ENCODE measurements at places on chromosomes 3 and 15.

GRCh38 chr3:27500035-27500434 is 15.9 kb upstream of the SLC4A7 start:
- DNase-seq: no peak

DNA sequence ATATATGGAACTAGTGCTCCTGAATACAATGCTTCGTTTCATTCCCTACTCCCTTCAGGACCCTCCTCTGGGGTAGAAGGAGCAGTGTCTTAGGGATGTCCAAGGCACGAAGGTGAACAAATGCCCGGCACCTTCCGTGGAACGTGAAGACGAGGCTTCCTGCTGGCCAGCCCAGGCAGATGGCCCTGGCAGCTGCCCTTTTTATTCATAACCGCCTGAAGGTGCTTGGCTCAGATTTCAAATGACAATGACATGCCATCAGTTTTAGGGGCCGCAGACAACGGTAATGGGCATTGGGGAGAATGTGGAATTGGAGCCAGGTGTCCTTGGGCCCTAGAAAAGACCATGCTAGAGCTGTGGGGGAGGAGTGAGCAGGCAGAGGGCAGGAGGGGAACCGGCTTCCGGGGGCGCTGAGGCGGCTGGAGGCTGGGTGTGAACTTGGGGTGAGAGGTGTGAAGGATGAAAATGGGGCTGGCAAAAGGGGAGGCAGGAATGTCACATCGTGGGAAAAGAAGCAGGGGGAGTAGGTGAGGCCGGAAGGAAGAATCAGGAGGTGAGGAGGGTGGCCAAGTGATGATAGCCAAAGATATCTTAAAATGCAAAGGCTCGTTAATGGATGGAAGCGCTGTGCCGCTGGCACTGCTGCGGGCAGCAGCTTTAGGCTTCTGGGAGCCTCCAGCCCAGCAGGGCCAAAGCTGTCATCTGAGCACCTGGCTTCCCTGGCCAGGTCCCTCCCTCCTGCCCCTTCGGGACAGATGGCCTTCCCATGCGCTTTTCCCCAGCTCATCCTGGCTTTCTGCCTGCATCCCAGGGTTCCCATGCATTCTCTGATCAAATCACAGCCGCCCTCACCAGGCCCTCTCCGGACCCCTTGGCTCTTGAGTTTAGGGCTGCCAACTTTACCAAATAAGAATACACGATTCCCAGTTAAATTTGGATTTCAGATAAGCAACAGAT is 93.7 kb downstream of the TMEM266 start:
- no peak for DNase-seq

- no peak for DNase-seq
Observed at GRCh38 chr3:57385498-57385897, 93.0 kb upstream of the ASB14 start.

DNA sequence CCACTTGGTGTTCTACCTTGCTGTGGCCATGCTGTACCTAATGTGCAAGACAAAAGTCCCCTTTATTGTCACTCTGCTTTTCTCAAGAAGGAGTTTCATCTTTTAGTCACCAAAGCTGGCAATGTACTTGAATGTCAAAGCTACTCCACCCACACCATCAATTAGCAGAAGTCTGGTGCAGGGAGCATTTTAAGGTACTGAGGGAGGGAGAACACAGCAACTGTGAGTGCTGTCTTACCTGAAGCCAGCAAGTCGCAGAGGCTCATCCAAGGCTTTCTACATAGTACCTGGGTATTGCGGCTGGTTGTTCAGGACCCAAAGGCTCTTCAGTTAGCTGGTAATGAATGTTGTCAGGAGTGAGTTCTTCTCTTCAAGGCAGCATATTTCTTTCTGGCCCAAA is 820.4 kb downstream of the OTOL1 start:
- no peak for DNase-seq

DNA sequence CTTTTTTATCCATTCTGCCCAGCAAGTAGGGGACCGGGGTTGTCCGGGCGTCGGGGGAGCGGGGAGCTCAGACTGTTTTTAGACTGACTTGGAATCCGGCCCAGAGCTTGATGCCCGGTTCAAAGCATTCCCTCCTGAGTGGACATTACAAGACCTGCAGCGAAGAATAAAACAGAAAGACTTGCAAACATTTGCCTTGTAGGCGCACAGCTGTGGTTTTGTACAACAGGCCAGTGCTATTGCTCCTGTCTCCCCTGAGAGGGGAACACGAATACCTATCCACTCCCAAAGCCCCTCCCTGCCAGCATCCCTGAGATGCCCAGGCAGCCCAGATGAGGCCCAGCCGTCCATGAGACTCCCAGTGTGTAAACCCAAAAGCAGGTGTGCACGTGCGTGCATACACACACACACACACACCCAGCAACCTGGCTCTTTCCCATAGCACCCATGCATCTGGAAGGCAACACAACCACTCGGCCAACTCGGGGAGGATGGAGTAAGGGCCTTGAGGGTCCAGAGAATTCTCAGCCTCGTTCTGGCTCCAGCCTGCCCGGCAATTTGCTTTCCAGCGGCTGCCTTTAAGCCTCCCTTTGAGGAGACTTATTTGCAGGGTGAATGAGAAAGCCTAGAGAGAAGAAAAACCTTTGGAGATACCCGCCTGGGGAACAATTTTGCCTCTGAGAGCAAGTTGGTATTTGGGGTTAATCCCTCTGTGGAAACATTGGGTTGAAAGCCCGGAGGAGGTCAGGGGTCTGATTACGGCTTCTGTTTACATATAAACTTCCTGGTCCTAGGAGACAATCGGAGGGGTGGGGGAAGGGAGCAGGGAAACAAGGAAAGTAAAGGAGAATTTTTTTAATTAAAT is 161.0 kb upstream of the HES1 start:
- DNase-seq: no peak

- DNase-seq: no peak
Observed at GRCh38 chr3:102733791-102734563, 299.2 kb downstream of the ZPLD1 start.

GRCh38 chr15:62103431-62103830 is 36.7 kb downstream of the C2CD4A start:
- DNase-seq: no peak

DNA sequence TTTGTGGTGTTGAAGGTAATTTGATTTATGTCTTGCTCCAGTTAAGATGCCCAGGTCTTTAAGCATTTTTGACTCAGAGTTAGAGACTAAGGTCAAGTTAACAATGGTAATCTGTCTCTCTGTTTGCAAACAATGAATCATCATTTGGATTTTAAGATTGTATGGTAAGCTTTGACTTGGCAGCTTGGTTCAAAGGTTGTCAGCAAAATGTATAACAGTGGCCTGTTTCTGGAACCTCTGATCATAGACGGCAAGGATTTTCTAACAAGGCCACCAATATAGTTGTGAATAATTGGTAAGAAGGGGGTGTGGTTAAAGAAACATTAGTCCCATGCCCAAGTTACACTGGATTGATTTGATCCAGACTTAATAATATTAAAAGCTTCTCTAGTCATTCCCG is 775.2 kb upstream of the GOLIM4 start:
- DNase-seq: no peak

DNA sequence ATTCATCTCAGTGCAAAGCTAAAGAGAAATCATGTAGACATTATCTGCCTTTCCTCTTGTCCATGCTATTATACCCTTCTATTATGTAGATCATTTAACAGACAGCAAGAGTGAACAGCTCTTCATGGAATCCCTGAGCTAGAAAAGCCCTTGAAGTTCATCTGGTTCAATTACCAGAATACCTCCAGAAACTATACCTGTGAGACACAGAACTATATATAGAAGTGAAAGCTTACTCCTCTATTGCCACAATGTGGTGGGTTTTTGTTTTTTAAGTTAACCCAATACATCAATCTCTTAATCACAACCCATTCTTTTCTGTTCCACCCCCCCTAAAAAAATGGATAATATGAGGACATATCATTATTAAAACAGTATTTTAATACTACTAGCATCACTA is 347.7 kb downstream of the PLCL2 start:
- DNase-seq: no peak

DNA sequence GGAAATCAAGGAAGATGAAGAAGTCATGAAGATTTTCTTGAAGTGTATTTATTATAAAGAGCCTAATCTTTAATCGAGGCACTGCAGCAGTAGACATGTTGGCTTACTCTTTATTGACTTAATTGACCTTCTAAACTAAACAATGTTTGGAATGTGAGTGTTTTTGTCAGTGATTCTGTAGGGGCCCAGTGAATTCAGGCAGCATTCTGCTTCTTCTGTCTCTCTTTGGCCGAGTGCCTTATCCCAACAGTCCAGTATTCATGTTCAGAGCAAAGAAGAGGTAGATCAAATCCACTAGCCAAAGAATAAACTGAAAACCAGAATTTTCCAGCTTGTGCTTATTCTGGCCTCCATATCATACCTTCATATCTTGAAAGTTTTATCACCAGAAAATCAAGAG is 55.7 kb downstream of the RLBP1 start:
- DNase-seq: no peak

GRCh38 chr3:17135696-17136095 is 250.9 kb downstream of the PLCL2 start:
- no peak for DNase-seq

- no peak for DNase-seq
Observed at GRCh38 chr3:32847528-32847927, 29.7 kb downstream of the TRIM71 start.

DNA sequence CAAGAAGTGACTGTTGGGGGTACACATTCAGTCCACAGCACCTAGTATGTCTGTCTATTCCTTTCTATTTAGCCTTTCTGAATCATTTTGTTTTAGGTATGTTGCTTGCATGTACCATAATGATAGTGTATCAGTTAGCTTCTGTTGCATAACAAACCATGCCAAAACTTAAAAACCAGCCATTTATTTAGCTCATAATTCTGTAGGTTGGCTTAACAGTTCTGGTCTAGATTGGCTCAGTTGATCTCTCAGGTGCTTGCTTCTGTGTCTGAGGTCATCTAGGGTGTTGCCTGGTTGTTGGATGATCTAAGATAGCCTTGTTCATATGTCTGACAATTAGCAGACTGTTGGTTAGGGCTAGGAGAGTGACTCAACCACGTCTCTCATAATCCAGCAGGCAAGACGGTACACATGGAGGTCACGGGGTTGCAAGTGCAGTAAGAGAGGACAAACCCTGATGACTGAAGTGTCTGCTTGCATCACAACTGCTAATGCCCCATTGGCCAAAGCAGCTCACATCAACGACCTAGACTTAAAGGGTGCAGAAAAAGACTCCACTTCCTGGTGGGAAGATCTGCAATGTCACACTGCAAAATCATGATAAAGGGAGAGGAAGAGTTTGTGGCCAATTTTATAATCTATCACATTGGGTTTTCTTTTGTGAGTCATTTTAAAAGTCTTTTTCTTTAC is 6.8 kb upstream of the PDCD6IP start:
- no peak for DNase-seq

DNA sequence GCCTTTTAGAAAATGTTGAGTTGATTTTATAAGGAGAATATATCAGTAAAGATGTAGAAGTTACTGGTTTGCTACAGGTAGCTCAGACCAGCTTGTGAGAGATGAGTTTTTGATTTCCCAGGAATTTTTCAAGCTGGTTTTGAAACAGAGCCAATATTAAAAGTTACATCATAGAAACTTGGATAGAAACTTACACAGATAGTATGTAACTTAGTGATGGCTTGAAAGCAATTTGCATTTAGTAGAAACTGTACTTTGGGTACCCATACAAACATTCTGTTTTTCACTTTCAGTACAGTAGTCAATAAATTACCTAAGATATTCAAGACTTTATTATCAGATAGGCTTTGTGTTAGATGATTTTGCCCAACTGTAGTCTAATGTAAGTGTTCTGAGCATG is 93.4 kb downstream of the RBMS3 start:
- no peak for DNase-seq

- no peak for DNase-seq
Observed at GRCh38 chr3:188505151-188505550, 351.2 kb downstream of the LPP start.

DNA sequence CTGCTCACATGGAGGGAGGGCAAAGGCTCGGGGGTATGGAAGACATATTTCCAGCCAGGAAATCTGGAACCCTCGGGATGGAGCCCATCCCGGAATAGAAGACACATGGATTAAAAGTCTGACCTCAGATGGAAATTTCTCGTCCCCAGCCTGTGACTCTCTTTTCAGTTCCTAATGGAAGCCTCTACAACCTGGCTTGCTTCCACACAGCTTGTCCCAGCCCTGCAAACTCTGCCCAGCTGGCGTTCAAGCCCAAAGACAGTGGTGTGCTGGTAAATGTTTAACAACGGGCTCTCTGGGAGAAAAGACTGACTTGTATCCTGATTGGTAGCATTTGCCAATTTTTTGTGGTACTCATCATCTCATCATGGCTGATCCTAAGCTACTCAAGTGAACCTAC is 35.6 kb upstream of the TLE3 start:
- DNase-seq: no peak

DNA sequence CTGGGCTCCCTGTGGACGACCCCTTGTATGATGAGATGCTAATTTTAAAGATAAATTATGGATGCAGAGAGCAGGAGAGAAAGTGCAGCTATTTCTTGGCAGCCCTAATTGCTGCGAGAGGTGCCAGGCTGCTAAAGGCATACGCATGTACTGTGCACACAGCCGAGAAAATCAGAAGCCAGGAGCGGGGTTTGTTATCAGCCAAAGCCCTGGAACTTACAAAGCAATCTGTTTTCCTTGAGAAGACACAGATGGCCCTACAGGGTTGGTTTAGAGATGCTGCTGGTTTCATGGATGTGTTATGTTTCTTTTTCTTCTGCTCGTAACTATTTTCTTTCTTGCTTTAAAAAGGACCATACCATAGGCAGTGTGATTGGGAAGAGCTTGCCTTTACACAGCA is 11.7 kb upstream of the CCK start:
- DNase-seq: no peak

GRCh38 chr3:105988540-105989212 is 119.9 kb upstream of the CBLB start:
- no peak for DNase-seq

- DNase-seq: no peak
Observed at GRCh38 chr3:73404435-73404834, 220.3 kb downstream of the PDZRN3 start.

DNA sequence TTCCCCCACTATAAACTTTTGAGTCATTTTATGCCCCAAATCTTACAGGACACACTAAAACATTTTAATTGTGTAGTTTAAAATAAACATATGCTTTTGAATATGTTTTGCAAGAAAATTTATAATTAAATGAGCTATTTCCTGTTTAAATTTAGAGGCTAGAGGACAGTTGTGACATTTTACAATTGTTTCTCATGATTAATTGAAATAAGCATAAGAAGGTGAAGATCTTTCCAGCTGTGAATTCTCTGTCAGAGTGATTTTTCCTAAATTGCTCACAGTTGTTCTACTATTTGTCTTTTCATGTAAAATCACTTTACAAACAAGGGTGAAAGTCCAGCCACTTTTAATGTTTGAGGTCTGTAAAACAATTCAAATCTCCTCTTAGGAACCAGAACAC is 892.3 kb downstream of the CADM2 start:
- no peak for DNase-seq

- DNase-seq: no peak
Observed at GRCh38 chr3:13039213-13039896, 33.9 kb downstream of the IQSEC1 start.

GRCh38 chr3:72517921-72518424 is 330.3 kb downstream of the SHQ1 start:
- no peak for DNase-seq

- DNase-seq: no peak
Observed at GRCh38 chr3:160130950-160131349, 94.3 kb upstream of the C3orf80 start.

Measured in NCI-H460 (cell line).